Activated naive CD4-positive, alpha-beta T cell treated with anti-CD3 and anti-CD28 coated beads, Interleukin-2, amount 50 U/mL, for 72 hours (primary cell): ENCODE measurements at places on chromosomes 13 and 19.

DNA sequence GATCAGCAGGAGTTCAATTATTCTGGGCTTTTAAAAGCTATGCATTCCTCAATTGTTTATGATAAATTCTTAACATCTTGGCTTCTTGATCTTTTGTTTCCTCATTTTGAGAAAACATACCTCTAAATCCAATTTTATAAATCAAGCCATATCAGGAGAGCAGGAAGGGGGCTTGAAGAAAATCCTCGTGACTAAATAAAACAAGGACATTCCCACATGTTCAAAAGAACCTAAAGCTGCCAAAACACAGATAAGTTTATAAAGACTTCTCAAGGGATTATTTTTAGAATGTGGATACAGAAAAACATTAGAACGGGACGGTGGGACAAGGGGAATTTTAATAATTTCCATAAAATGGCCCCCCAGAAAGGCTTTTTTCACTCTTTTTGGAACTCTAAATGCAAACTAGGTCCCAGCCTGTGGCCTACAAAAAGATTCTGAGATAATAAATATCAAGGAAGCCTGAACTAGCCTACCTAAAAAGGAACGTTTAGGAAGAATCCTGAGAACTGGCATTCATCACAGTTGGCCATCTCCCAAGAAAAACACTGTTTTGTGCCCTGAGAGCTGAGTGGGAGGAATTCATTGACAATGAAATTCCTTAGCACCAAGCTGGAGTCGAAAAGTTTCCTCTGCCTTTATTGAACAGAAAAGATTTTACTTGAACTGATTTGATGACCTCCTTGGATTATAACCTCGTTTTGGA is 30.1 kb downstream of the ZAR1L start:
- no peak for DNase-seq

- DNase-seq: no peak
Observed at GRCh38 chr13:29457299-29457698, 138.2 kb downstream of the SLC7A1 start.

DNA sequence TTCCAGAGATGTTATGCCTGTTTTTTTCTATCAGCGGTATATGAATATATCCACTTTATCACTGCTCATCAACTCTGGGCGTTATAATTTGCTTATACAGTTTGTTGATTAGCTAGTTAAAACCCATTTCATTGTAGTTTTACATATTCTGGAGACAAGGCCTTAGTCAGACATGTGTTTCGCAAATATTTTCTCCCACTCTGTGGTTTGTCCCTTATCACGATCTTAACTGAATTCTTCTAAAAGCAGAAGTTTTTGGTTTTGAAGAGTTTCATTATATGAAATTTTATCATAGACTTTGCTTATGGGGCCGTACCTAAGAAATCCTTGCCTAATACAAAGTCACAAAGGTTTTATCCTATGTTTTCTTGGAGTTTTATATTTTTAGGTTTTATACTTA is 84.6 kb downstream of the FRY start:
- no peak for DNase-seq

GRCh38 chr13:102940143-102940542 is 94.3 kb downstream of the ERCC5 start:
- no peak for DNase-seq

DNA sequence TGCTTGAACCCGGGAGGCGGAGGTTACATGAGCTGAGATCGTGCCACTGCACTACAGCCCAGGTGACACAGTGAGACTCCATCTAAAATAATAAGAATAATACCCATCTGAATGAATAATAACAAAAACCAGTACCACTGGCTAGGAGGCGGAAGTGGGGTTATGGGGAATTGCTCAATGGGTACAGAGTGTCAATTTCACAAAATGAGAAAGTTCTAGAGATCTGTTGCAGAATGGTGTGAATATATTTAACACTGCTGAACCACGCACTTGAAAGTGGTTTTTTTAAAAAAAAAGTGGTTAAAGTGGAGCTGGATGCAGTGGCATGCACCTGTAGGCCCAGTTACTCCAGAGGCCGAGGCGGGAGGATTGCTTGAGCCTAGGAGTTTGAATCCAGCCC is 18.5 kb downstream of the KLF2 start:
- DNase-seq: no peak

DNA sequence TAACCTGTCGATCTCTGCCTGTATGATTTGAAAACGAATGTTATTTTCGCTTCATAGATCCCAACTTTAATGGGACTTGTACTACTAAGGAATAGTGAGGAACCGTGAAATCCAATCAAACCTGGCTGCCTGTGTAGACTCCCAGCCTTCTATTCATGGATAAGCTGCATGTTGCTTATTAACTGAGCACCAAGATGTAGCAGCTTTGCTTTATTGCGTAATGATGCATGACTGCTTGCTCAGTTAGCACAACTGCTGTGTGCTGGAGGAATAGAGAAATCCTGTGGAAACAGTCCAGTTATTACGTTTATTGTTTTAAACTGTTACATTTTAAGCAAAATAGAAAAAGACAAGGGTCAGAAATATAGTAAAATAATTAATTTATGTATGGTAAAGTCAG is 108.2 kb downstream of the SHISA2 start:
- no peak for DNase-seq

DNA sequence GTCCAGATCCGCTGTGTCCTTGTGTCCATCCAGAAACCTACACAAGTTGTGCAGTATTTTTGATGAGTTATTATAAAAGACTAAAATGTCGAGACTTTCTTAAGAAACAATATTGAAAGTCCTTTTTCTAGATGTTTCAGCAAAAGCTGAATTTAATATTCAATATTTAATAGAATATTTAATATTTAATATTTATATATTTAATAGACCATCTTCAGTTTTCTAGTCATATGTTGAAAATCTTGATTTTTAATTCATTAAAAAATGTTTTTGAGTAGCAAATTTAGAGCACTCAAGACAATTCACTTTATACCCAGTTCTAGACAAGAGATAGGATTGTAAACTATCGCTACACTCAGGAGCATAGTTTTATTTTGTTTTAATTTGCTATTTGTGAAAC is 447.8 kb downstream of the SLITRK5 start:
- DNase-seq: no peak

DNA sequence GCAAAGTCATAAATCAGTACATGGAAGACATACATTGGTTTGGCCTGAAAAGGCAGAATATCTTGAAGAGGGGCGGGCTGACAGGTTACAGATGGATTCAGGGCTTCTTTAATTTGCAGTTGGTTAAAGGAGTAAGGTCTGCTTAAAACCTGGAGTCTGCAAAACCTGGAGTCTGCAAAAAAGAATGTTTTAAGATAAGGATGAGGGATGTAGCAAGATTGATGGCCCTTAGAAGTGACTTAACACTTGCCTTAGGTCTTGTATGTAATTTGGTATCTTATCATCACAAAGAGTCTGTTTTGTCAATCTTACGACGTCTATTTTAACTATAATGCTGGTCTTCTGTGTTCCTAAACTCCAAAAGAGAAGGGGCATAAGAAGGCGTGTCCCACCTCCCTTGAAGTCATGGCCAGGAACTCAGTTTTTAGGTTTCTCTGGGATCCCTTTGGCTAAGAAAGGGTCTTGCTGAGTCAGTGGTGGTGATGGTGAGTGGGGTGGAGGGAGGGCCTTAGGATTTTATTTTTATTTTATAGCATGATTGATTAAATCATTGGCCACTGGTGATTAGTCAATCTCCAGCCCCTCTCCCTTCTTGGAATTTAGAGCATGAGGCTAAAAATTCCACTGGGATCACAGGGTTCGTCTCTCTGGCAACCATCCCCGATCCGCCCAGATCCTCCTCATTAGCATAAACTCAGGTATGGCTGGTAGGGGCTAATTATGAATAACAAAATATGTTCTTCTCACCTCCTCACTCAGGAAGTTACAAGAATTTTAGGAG is 10.1 kb upstream of the HAS1 start:
- no peak for DNase-seq

DNA sequence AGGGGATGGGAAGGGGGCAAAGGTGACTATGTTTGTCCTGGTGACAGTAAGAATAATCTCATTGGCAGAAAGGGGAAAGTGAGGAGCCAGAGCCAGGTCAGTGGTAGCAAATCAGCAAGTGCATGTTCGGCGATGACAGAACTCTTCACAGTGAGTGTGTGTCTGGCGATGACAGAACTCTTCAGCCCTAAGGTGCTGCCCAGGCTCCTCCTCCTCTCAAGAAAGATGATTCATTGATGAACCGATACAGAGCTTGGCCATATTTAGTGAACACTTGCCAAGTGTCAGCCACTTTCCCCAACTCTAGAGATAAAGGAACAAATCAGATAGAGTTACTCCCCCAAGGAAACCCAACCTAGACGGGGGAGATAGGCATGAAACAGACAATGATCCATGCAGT is 199.3 kb upstream of the UBL3 start:
- no peak for DNase-seq

GRCh38 chr13:111093634-111094033 is 21.5 kb upstream of the ARHGEF7 start:
- DNase-seq: no peak

DNA sequence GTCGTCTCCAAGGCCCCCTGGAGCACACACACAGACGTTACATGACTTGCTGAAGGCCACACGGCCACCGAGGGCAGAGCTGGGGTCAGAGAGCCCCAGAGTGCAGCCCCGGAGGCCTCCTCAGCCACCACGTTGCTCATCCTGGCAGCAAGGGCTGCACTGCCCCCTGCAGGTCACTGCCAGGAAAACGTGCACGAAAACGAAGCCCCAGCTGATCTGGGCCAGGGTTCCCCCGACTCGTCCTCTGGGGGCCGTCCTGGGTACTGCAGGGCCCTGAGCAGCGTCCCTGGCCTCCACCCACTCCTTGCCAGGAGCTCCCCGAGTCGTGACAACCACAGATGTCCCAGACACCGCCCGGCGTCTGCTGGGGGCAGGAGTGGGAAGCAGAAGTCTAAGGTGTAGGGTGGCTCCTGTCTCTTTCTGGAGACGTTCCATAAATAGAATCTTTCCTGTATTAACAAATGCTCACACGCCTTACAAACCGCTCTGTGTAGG is 3.4 kb downstream of the TPGS1 start:
- DNase-seq: peak; percentile 98

- DNase-seq: no peak
Observed at GRCh38 chr19:33815380-33816340, 19.0 kb downstream of the KCTD15 start.

DNA sequence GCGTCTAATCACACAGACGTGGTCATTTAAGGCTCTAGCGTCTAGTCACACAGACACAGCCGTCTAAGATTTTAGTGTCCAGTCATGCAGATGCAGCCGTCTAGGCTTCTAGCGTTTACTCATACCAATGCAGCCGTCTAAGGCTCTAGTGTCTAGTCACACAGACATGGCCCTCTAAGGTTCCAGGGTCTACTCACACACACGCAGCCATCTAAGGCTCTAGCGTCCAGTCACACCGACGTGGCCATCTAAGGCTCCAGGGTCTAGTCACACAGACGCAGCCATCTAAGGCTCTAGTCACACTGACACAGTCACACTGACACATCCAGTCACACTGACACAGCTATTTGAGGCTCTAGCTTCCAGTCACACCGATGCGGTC is 55.7 kb downstream of the KLF2 start:
- DNase-seq: no peak
